ENCODE measurements at places on chromosomes 5 and 9.

DNA sequence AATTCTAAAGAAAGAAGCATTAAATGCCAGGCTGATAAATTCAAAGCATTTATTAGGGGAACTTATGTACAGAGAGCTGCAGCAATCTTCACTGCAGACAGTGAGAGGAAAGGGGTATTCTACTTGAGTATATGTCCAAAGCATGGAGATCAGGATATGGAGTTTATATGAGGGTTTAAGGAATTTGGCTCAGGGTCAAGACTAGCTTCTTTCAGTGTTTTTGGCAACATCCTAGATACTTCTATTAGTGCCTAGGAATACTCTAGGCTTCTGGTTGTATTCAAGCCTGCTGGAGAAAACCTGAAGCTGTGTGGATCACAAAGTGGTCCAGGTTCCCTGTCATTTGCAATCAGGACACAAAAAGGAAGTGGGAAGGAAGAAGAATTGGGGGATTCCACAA lies 194.6 kb downstream of the CETN3 start:
- no peak for DNase-seq

DNA sequence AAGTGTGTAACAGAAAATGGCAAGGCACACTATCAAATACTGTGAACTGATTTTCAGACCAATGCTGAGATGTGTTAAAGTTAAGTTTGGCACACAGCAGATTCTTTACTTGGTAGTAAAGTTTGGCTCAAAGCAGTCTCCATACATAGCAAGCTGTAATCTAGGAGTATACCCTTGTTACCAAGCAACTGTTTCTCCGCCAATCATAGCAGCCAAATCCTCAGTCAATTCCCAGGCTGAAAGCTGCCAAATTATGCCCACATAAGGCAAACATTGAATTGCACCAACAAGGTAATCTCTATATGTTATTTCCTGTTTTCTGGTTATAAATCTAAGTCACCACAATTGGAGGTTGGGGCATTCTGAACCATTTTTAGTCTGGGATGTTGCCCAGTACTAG lies 345.7 kb downstream of the DEPDC1B start:
- no peak for DNase-seq

- no peak for DNase-seq
Observed at GRCh38 chr5:16806711-16807546, 129.2 kb downstream of the MYO10 start.

GRCh38 chr5:39415201-39415600 lies 9.6 kb downstream of the DAB2 start:
- no peak for DNase-seq

DNA sequence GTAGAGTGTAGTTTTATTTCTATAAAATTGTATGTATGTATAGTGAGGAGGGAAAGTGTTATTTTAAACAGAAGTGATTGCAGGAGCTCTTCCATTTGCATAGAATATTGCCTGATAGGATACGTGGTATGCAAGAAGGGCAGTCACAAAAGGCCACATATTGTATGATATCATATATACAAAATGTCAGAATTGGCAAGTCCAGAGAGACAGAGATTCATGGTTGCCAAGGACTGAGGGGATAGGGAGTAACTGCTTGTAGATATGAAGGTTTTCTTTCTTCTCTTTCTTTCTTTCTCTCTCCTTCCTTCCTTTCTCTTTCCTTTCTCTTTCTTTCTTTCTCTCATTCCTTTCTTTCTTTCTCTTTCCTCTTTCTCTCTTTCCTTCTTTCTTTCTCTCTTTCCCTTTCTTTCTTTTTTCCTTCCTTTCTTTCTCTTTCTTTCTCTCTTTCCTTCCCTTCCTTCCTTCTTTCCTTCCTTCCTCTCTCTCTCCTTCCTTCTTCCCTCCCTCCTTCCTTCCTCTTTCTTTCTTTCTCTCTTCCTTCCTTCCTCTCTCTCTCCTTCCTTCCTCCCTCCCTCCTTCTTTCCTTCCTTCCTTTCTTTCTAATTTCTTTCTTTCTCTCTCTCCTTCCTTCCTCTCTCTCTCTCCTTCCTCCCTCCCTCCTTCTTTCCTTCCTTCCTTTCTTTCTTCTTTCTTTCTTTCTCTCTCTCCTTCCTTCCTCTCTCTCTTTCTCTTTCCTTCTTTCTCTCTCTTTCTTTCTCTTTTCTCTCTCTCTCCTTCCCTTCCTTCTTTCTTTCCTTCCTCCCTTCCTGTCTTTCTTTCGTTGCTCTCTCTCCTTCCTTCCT lies 24.5 kb upstream of the WDR38 start:
- DNase-seq, result no peak

GRCh38 chr5:123116757-123117156 lies 27.7 kb downstream of the PRDM6 start:
- no peak for DNase-seq

GRCh38 chr9:73426269-73426668 lies 274.6 kb downstream of the ANXA1 start:
- DNase-seq, result no peak

DNA sequence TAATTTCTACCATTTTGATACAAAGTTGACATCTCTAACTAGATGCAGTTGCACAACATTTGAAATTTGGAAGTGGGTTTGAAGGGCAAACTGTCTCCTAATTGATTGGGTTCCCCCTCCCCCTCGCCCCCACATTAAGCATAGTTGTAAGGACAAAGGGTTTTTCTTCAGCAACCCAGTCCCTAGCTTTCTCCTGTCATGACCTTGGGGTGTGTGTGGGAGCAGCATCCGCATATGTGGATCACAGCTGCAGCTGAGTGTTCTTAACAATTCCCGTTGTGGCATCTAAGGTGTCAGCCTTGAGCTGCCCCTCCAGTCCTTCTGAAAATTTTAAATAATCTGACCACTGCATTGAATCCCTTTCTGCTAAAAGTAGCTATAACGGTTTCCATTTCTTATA lies 141.3 kb upstream of the CDH10 start:
- DNase-seq, result no peak

DNA sequence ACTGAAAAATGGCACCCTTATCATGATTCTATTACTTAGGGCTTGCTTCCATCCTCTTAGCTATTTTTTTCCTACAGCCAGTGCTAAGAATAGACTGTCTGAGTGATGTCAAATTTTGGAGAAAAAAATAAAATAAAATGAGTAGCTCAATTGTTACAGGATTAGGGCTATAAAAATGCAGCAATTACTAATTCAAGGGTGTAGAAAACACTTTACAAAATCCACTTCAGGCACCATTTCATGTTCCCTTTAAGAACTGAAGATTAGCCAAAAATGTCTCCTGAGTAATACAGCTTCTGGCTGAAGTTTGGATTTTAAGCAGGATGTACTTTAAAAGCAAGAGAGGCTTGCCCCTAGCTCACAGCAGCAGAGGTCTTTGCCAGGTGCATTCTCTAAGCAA lies 240.5 kb upstream of the IRX1 start:
- DNase-seq, result no peak

DNA sequence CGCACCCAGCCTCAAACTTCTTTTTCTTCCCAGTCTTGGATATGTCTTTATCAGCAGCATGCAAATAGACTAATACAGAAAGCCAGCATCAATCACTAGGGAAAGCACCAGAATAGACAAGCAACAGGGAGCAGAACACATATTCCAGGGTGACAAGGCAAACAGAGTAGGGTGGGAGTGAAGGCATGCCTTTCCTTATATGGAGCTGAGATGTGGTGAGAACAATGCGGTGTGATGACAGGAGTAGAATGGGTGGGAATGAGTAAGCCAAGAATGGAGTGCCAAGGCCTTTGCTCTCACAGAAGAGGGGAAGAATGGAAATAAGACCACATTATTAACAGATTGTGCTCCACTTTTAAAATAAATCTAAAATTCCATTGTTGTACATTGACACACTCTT lies 115.6 kb downstream of the CETN3 start:
- DNase-seq, result no peak

DNA sequence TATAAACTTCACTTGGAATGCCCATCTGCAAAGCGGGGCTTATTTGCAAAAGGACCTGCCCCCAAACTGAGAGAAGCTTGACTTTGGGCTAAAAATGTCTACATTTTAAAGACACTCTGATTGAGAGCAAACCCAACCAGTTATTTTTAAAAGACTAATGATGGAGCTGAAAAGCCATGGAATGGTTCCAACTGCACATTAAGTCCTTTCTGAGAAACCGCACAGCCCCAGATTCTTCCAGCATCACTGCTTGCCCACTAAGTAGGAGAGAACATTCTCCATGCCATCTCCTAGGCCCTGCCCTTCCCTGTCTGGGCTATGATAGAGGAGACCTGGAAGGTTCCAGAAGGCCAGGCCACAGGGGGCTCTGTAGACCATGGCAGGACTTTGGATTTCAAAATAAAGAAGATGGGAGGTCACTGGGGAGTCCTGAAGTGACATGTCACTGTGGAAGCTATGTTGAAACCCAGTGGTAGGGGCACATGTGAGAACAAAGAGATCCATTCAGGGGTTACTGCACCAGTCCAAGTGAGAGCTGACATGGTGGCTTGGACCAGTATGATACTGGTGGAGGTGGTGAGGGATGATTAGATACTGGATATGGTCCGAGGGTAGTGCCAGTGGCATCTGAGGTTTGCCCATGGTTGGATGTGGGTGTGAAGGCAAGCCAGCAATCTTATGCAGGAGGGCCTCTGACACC lies 179.2 kb downstream of the DAB2IP start:
- no peak for DNase-seq

DNA sequence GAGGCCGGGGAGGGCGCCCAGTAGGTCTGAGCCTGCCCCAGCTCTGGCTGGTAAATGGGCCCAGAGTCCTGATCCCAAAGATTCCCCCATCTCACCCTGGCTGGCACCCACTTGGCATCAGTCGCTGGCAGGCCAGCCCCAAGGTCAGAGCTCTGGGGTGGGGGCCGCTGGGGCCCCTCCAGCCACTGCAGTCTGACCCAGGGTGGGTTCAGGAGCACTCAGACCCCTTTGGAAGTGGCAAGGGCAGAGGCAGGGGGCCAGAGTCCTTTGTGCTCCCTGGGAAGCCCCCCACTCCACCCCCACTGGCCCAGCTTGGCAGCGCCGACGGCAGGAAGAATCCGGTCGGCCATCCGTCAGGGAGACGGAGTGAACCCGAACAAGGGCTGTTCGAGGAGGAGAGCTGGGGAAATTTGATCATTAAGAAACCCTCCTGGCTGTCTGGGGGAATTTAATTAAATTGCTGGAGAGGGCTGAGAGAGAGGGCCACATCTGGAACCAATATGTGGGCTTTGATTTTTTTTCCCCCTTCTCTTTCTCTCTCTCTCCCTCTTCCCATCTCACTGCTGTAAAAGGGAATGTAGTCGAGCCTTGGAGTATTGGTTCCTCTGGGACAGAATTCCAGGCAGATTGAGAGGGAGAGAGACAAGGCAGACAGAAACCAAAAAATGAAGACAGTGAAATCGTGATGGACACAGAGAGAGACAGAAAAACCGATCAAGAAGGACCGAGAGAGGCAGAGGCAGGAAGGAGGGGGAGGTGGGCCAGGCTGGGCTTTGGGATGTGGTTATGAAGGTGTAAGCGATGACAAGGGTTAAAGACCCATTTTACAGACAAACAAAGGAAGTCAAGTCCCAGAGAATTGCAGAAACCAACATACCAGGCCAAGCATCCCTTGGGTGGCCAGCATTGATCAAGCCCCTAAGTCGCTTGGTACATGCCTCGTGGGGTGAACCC lies 8.1 kb upstream of the ASB6 start:
- DNase-seq, result no peak

DNA sequence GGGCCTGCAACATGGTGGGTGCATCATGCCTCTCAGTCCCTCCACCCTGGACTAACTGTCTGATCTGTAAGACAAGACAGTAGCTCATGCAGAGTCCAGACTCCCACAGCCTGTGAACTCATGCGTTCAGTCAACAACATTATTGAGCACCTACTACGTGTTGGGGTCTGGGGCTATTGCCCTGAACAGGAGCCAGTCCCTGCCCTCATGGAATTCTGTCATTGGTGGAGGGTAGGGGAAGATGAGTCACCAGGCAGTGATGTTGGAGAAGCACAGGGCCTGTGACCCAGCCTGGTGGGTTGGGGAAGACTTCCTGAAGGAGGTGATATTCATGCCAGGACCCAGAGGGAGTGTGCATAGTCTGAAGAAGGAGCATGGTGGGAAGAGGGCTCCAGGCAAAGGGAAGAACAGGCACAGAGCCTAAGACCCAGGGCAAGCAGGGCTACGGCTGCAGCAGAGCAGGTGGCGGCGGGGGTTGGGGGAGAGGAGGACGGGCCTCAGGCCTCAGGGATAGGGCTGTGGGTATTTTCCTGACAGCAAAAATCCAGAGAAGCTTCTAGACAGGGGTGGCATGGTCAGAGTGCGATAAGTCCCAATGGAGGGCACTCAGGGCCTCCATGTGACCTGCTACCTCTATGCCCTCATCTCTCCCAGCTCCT lies 26.7 kb upstream of the PSD2 start:
- DNase-seq, result no peak

GRCh38 chr9:27292659-27293405 lies 4.1 kb downstream of the EQTN start:
- DNase-seq, result no peak

DNA sequence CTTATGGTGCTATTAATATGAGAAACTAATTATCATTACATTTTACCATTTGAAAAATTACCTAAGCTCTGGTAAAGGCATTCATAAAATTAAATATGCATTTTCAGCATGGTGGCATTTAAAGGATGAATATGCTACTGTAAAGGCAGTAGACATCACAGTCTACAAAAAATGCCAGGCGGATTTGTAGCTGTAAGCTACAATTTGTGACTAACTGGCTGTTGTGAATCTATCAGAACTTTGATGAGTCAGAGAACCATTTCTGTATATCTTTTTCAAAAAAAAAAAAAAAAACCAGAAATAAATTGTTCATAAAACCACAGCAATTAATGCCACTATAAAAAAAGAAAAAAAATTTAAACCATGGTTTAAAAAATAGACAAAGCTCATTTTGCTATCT lies 186.3 kb downstream of the NFIB start:
- no peak for DNase-seq

- no peak for DNase-seq
Observed at GRCh38 chr5:173735184-173735583, 118.7 kb upstream of the BOD1 start.

DNA sequence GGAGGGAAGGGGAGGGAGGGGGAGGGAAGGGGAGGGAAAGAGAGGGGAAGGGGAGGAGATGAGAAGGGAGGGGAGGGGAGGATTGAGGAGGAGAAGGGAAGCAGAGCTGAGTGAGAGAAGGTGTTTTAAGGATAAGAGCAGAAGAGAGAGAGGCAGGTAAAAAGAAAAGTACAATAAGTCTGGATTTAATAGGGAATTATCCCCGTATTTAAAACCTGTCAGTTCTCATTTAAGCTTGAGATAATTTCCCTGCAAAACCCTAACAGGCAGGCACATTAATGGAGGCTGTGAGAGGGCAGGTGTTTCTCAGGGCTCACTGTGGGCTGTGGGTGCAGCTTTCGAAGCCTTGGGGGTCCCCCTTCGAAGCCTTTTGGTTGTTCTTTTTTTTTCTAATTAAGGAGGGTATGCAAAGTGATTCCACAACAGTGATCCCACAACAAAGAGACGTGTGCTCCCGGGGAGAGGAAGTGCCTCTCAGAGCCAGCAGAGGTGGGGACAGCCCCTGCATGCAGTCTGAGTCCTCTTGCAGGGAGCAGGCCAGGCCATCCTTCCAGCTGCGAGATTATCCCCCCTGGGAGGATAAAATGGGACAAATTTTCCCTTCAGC lies 317.9 kb upstream of the IRX1 start:
- DNase-seq, result peak; percentile 7

- no peak for DNase-seq
Observed at GRCh38 chr9:99040911-99041582, 63.9 kb upstream of the TGFBR1 start.
